Epithelial cell of esophagus (primary cell): ENCODE measurements at places on chromosomes 3 and 15.

GRCh38 chr3:24405057-24405456, 89.6 kb downstream of the THRB start:
- DNase-seq: no peak

- peak; percentile 86 for DNase-seq
Measured at GRCh38 chr3:100993309-100993708, at the start of gene ABI3BP. Gene ABI3BP, minus strand, starts transcription at chr3:100993421. Its CDS starts 37 bp downstream, at chr3:100993384.

- DNase-seq: peak; percentile 8
Measured at GRCh38 chr15:63135281-63135680, 13.6 kb downstream of the LACTB start.

GRCh38 chr15:63995789-63996188, 50.5 kb downstream of the DAPK2 start:
- no peak for DNase-seq

DNA sequence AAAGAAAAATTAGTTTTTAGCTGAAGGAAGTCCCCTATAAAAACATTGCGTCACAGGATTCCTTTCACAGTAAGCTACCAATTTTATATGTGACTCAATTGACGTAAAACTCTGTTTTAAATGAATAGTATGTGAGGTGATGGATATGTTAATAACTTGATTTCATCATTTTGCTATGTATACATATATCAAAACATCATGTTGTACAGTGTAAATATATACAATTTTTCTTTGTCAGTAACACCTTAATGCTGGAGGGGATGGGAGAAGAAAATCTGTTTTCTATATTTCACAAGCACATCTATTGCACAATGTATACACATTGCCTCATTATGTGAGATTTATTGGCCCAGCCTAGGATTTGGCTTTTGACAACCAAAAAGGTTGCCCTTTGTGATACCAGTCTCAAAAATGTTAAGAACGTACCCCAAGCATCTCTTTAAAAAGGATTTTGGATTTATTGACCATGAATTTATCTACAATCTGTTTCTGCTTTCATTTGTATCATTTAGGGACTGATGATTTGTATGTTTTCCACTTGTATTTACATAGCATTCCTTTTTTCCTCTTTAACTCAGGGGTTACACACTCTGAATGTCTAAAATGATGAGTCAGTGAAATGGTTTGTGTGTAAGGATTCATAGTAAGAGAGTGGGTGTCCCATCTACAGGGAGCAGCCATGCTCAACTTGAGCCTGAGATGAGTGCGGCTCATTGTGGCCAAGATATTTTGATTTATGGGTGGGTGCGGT, 62.6 kb downstream of the CRTC3 start:
- peak; percentile 71 for DNase-seq

DNA sequence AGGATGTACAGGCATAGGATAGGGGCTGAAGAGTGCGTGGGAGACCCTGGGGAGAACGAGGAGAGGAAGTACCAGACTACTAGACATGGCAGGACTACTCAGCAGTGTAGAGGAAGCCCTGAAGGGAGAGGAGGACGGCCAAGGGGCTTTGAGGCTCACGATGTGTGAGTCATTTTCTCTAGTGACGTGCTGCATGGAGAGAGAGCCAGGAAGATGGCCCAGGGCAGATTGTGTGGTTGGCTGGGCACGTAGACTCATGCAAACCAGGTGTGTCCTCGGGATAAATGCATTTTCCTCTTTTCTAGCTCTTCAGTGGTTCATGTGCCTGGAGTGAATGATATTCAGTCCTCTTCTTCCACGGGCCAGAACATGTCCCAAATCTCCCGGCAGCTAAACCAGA, 115.0 kb upstream of the ABHD17C start:
- peak; percentile 100 for DNase-seq

GRCh38 chr15:60744826-60745460, 266.0 kb upstream of the ICE2 start:
- DNase-seq: no peak

DNA sequence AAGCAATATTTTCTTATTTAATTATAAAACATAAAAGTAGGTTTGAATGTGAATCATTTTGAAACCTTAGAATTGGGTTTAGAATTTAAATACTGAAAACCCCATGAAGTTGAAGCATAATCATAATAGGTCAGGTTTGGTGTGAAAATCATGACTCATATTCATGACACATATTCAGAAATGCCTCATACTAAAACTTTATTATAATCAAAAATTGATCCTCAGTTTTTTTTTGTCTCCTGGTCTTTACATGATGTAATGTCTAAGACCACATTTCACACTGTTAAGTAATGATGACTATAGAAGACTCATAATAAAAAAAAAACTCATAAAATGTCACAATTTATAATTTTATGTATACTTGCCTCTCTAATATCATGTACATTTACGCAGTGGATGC, 190.4 kb downstream of the FOXP1 start:
- peak; percentile 65 for DNase-seq

DNA sequence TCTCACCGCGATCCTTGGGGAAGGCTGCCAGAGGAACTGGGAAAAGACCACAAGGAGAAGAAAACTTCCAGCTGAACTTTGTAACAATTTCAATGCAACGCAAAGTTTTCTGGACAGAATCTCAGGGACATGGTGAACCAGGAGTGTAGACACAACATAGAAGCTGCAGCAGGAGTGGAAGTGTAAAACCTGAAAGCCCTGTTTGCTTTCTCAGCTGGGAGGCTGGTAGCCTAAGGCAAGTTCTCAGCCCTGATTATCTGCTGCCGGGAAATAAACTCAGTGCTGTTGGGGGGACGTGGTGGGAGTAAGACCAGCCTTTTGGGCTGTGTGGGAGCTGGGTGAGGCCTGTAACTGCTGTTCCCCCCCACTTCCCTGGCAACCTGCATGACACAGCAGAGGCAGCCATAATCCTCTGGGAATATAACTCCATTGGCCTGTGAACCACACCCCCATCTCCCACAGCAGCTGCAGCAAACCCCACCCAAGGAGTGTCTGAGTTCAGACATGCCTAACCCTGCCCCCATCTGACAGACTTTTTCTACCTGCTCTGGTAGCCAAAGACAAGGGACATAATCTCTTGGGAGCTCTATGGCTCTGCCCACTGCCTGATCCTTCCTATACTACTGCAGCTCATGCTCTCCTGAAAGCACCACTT, 106.7 kb downstream of the ZNF621 start:
- DNase-seq: peak; percentile 78

- no peak for DNase-seq
Measured at GRCh38 chr3:49609815-49610214, 55.5 kb downstream of the BSN start.

- DNase-seq: peak; percentile 37
Measured at GRCh38 chr3:36944641-36945270, at the start of gene TRANK1. Gene TRANK1, minus strand, starts transcription at chr3:36945054. Its CDS starts 245 bp downstream, at chr3:36944809.

DNA sequence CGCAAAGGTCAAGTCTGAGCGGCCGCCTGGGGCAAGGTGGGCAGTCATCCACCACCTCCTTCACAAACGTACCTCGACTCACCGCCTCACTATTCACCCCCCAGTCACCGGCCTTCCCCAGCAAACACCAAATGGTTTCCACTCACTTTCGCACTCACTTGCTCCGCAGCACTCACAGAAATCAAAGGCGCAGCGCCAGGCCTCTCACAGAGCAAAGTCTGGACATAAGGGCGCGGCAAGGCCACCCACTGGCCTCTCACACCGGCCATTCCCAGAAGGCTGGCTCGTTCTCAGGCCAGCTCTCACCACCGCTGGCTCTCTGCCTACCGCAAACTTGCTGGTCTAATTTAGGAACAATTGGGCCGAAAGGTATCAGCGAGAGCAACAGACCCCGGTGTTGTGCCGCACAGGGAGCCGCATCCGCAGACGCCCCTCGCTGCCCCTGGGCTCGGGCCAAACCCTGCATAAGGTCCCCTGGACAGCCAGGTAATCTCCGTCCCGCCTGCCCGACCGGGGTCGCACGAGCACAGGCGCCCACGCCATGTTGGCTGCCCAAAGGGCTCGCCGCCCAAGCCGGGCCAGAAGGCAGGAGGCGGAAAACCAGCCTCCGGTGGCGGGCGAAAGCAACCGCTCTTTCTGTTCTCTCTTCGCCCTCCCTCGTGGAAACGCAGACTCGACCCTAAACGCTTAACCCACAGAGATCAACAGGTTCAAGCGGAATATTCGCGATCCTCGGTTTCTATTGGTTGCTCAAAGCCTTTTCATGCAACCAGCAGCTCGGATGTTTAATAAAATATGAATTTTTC, 2.9 kb downstream of the SHOX2 start:
- DNase-seq: no peak

GRCh38 chr3:188455748-188456147, 301.8 kb downstream of the LPP start:
- DNase-seq: no peak

DNA sequence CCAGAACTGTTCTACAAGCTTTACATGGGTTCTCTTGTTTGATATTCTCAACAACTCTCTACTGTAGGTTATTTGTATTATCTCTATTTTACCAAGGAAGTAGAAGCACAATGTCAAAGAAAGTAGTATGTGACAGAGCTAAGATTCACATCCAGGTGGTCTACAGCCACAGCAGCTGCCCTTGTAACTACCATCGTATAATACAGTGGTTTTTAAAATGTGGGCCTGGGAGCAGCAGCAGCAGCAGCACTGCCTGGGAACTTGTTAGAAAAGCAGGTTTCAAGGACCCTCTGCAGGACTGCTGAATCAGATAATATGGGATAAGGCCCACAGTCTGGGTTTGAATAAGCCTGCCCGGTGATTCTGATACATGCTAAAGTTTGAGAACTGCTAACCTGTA, 357.1 kb upstream of the SATB1 start:
- DNase-seq: no peak

DNA sequence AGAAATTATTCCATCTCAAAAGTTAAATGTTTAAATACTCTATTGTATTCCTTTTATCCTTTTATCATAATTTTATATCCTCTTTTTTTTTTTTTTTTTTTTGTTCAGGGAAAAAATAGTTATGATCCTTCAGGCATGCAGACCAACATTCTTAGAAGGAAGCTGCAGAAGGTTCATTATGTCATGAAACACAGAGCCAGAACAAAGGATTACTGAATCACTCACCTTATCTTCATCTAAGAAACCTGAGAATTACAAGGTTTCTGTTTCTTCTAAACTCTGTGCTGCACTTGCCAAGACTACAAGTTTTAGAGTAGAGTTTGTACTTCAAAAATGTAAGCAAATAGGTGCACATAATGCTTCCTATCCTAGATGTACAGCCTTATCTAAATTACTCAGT, 3.3 kb downstream of the PLCH1 start:
- DNase-seq: no peak

DNA sequence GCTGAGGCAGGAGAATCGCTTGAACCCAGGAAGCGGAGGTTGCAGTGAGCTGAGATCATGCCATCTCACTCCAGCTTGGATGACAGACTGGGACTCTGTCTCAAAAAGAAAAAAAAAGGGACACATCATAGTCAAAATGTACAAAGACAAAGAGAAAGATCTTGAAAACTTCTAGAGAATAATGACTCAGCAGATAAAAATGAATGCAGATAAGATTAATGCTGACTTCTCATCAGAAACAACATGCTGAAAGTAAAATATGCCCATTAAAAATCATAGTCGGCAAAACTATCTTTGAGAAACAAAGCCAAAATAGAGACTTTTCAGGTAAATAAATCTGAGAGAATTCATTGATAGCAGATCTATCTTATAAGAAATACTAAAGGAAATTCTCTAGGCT, 271.1 kb upstream of the GPR149 start:
- no peak for DNase-seq

DNA sequence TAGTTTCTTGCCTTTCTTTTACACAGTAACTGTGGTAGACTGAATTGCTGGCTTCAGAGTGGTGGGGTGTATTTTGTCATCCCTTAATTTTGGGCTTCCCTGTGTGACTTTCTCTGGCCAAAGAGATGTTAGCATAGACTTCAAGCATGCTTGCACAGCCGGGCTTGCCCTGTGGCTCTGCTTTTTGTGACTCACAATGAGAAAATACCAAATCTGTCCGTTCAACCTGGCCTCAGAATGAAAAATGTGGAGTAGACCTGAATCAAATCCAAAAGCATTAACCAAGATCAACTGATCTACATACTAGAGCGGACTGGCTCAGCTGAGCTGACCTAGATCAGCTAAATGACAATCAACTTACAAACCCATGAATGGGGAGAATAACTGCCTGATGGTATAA, 51.4 kb downstream of the PLAAT1 start:
- peak; percentile 33 for DNase-seq

GRCh38 chr15:40844696-40845030, 815 bp downstream of the SPINT1 start:
- peak; percentile 57 for DNase-seq

- peak; percentile 18 for DNase-seq
Measured at GRCh38 chr3:138833899-138834595, 681 bp downstream of the PIK3CB start.

GRCh38 chr15:72341361-72341760, 21.4 kb upstream of the CELF6 start:
- DNase-seq: no peak

DNA sequence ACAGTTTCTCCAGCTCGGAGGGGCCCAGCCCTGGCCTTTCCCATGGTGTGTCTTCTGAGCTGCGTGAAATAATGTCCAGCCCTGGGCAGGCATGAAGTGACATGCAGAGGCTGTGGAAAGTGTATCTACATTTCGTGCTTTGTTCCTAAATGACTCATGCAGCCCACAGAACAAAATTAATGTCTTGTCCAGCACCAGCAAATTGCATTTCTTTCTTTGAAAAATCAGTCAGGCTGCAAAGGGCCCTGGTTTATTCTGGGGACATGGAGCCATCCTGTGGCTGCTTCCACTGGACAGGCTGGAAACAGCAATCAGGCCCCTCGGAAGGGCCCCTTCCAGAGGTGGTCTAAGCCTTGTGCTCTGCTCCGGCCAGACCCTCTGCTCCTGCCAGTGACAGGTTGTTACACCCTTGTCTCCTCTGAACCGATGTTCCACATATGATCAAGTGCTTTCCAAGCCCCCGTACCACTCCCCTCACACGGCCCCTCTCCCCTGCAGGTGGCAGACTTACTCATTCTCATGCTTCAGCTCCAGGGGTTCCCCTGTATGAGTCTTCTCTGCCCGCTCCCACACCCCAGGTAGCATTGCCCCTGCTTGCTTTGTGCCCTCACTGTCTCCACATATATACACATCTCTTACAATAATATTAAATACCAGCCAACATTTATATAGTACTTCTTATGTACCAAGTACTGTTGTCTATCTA, 33.7 kb downstream of the CRYGS start:
- peak; percentile 66 for DNase-seq
